Coronary artery (tissue), 2 donors: ENCODE measurements at places on chromosomes 13 and 19.

- DNase-seq = no peak
These were observed 366.0 kb upstream of the ZNF507 start for GRCh38 chr19:31979362-31979761.

DNA sequence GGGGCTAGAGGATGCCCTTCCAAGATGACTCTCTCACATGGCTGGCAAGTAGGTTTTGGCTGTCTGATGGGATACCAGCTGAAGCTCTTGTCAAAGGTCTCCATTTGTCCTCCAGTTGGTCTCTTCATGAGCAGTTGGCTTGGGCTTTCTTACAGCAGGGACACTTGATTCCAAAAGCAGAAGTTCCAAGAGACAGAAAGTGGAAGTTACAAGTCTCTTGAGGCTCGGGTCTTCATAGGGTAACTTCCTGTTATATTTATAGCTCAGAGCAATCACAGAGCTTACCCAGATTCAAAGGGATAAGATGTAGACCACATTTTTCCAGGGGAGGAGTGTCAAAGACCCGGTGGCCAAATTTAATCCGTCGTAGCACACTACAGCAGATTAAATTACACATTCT, 440.0 kb downstream of the RFC3 start:
- DNase-seq = no peak

DNA sequence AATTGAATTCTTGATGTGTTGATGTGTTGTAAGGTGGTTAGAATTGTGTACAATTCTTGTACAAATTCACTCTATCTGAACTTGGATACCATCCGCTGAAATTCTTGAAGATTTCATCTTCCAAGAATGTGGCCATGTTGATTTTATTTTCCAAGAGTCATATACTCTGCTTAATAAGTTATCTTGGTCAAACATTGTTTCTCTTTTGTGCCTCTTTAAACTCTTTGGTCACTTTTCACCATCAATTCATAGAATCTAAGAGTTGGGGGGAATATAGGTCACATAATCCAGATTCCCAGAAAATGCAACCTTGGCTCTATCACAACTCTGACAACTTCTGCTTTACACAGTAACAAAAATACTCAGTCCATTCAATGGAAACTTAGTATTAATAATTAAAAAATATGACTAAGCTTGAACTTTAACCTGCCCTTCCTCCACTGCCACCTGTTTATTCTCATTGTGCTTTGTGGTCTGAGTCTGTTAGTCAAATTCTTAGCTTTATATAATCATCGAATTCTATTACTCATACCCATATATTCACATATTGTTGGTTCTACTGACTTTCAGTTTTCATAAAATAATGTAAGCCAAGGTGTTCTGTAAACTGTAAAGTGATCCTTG, 373.2 kb downstream of the LMO7 start:
- no peak for DNase-seq

DNA sequence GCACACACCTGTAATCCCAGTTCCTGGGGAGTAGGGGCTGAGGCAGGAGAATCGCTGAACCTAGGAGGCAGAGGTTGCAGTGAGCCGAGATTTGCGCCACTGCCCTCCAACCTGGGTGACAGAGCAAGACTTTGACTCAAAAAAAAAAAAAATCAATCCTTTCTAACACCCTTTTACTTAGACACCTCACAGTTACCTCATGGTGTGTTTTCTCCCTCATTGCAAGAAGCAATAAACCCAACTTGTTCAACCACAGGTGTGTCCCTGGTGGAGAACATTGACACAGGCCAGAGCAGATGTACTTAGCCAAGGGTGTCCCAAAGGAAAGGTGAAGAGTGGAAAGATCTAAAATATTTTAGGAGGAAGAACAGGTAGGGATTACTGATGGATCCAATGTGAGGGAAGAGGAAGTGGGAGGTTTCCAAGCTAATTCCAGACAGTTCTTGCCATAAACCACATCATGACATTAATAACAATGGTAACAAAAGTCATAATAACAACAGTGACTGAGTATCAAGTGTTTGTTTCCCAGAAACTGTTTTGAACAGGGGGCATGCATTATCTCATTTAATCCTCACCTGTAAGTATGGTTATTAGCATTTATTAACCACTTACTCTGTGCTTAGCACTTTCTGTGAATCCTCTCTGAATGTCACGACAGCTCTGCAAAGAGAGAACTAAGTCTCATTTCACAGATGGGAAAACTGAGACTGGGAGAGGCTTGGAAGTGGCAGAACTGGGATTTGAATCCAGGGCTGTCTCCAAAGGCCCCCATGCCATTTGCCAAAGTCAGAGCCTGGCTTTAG, 3.1 kb upstream of the LYPD3 start:
- DNase-seq = no peak

- DNase-seq = no peak
These were observed 36.2 kb downstream of the SLAIN1 start for GRCh38 chr13:77733674-77734073.

GRCh38 chr13:34857558-34858325, 84.3 kb upstream of the NBEA start:
- no peak for DNase-seq

DNA sequence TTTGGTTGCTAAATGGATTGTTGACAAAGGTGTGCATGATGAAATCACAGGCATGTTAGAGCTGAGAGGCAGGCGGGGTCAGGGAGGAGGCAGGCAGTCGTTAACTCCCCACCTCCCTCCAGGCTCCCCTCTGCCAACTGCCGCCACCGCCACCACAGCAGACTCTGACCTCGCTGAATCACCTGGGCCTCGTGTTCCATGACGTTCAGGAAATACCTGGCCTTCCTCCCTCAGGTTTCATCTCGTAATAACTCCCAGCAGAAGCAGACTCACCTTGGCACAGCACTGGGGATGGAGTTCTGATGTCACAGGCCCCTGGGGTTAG, 198.5 kb downstream of the KATNAL1 start:
- no peak for DNase-seq

- DNase-seq = no peak
These were observed 5.4 kb downstream of the KLK1 start for GRCh38 chr19:50817941-50818858.

- peak; percentile 92 for DNase-seq
These were observed 1.2 kb upstream of the PLEKHG2 start for GRCh38 chr19:39411081-39411831.

GRCh38 chr19:14375055-14375581, 6.1 kb upstream of the ADGRE5 start:
- DNase-seq = no peak

GRCh38 chr19:53156850-53157249, 2.0 kb downstream of the ZNF347 start:
- DNase-seq = no peak

DNA sequence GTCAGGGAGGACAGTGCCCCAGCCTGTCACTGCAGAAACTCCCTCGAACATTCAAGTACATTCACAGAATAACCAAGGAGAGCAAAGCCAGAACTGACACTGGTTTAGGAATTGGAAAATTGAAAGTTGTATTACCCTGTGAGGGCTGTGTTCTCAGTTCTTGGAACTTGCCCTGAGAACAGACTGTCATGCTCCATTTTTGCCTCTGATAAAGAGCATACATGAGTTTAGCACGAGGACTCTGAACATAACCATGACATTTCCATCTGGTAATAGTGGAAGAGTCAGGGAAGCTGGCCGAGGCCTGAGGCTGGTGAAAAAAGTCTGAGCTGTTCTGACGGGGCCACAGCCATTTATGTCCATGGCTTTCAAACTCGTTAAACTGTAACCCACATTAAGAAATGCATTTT, 15.2 kb upstream of the SLC25A30 start:
- no peak for DNase-seq

DNA sequence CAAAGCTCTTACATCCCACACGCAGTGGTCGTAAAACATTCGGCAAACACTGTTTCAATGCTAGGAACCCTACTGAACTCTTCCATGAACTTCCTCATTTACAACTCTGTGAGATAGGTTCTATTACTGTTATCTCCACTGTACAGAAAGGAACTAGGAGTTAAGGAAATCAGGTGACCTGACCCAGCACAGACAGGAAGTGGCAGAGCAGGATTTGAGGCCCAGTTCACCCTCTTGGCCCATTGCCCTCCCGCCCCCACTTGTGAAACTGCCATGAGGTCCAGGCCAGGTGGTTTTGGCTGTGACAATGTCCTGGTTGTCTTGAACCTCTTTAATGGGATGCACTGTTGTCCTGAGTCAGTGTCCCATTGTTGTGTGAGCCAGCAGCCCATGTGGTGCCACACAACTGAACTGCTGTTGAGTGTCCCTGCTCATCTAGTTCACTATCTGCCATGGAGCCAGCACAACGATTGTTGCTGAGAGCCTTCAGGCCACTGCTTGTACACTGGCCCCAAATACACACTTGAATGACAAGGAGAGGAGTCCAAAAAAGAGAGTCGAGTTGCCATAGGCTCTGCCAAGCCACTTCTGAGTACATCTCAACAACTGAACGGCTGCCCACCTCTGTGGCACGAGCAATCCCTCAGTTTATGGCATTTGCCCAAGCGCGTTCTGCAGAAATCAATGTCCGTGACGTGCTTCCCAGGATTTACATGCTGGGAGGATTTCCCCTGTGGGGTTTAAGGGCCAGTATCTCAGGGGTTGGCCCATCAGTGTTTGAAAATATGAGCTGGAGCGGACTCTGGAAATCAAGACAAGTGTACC, 484.6 kb downstream of the TSHZ3 start:
- peak; percentile 61 for DNase-seq

DNA sequence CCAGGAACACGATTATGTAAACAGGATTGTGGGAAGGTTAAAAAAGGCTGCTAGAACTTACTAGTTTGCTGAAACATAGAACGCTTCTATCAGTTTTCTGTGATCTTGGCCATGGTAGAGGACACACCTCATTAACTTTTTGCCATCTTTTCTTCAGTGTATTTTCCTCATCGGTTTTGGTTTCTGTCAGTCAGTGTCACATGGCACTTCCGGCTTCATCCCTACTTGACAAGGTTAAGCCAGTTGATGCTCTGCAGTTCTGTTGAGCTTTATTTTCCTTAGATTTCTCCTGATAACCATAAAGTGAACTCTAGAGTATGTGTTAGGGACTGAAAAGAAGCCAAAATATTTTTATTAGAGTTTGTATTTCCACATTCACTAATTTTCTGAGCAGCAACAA, 147.5 kb downstream of the NDFIP2 start:
- DNase-seq = no peak

GRCh38 chr13:56687131-56687530, 453.6 kb upstream of the PRR20A start:
- DNase-seq = no peak

- DNase-seq = no peak
These were observed 507.6 kb upstream of the ARGLU1 start for GRCh38 chr13:107075576-107075975.

DNA sequence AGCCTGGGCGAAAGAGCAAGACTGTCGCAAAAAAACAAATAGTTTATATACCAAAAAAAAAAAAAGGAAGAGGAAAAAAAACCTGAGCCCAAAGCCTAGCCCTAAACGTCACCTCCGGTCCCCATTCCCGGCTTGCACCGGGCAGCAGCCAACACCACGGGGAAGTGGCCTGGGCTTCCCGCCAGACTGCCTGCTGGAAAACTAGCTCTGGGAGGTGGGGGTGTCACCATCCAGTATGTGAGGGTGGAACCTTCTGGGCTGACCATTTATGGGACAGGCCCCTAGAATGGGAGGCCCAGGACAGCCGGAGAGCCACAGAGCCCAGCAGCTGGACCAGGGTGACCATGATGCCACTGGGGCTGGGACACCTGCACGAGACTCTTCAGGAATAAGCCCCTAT, 37.3 kb downstream of the IL12RB1 start:
- peak; percentile 96 for DNase-seq

DNA sequence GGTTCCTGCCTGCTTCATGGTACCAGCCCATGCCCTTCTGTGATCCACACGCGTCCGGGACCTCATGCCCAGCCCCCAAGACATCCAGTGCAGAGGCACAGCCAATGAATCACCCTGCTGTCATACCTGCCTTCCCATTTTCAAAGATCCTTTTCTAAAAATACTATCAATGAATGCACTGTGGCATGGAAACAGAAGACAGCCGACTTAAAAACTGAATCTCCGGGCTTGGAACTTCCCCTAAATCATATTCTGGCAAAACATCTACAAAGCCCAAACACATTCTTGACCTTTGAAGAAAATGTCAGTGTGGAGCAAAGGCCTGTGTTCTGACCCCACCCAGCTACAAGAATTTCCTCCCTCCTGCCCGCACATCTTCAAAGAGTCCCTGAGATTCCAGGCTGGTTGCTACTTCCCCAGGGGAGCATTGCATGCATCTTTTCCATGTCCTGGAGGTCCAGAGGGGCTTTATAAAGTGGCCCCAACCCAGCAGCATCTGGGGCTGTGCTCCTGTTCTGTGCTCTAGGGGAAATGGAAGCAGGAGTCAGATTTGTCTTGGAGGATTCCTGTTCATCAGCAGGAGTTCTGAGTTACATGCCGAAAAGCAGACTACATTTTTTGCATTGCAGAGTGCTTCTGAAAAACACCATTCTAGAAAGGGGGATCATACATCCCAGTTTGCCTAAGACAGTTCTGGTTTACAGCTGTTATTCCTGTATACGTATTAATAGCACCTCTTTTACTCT, 135.2 kb downstream of the USP12 start:
- no peak for DNase-seq

GRCh38 chr19:48991873-48992580, 1.1 kb downstream of the GYS1 start:
- DNase-seq = peak; percentile 86
